ENCODE measurements at places on chromosomes 5 and 9. TPM values are rescaled to one million over a fixed set of nuclear protein-coding genes. Genes with fewer than 3 reads are reported as not detected.

- no peak for DNase-seq
These were observed 29.4 kb upstream of the JMY start for GRCh38 chr5:79206541-79206940.

GRCh38 chr5:148951612-148952011, 111.2 kb downstream of the SH3TC2 start:
- no peak for DNase-seq

KCNV2 gene
- 0.10 TPM for polyA plus RNA-seq

GRCh38 chr9:68725070-68725469, 20.0 kb downstream of the PIP5K1B start:
- DNase-seq, result no peak

CHMP5 gene
- 112 TPM for polyA plus RNA-seq
